ENCODE measurements at places on chromosomes 5 and 9.
A peak's percentile ranks its signal among the peaks of the same experiment; 100 is the strongest.

DNA sequence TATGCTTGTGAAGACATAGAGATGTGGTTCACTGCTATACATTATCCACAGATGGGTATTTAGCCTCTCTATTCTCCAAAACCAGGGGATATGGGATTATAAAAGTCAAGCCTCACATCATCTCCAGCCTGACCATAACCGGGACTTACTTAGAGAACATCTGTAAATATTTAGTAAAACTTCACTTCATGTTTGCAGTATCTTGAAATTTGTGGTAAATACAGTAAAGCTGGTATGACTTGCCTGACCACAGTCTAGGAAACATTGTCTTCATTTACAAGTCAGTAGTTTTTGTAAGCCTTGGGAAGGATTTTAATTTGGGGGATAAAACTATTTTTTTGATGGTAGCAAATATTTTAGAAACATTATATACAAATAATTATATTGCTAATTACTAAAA, 64.2 kb downstream of the MAST4 start:
- no peak for DNase-seq

DNA sequence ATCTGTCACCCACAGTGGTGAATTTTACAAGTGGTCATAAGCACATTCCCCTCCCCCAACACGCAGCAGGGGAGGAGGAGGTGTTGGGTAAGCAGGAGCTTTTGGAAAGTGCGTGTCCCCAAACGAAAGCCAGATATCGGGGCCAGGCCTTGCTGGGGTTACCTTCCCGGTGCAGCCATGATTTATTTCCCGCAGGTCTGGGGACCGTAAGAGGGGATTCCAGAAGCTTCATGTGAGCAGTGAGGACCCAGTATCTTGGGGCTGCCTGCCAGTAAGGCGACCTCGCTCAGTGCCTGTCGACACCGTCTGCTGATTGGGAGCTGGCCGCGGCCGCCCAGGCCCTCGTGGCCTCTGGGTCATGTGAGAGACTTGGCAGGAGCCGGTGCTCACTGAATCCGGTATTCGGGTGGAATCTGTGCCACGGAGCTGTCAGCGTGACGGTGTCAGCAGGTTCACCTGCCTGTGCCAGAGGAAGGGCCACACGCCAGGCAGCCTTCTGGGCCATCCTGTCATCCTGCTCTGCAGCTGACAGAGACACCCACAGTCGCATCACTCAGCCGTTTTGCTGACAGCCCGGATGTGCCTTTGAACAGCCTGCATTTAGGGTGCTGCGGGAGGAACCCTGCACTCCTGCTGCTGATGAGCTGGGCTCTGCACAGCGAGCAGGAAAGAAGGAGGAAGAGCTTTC, 37.3 kb downstream of the SEC61B start:
- peak; percentile 86 for DNase-seq

DNA sequence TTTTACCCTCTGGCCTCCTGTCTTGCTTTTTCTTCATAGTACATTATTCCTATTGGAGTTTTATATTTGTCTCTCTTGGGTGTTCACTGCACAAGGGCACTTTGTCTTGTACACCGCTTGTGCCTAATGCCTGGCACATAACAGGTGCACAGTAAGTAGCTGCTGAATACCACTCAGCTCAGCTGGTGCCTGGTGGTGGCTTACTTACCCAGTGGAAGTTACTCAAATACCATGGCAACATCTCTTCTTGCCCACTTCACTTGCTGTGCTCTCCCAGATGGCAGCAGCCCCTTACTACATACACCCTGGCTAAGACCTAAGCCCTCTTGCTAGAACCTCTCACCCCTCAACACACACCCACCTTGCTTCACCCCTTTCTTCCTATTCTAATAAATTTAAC, 11.3 kb upstream of the SKP1 start:
- no peak for DNase-seq

- no peak for DNase-seq
Measured at GRCh38 chr5:93591323-93591945, 8.4 kb downstream of the NR2F1 start.

GRCh38 chr5:59528202-59528862, 365.2 kb downstream of the PDE4D start:
- DNase-seq, result no peak

DNA sequence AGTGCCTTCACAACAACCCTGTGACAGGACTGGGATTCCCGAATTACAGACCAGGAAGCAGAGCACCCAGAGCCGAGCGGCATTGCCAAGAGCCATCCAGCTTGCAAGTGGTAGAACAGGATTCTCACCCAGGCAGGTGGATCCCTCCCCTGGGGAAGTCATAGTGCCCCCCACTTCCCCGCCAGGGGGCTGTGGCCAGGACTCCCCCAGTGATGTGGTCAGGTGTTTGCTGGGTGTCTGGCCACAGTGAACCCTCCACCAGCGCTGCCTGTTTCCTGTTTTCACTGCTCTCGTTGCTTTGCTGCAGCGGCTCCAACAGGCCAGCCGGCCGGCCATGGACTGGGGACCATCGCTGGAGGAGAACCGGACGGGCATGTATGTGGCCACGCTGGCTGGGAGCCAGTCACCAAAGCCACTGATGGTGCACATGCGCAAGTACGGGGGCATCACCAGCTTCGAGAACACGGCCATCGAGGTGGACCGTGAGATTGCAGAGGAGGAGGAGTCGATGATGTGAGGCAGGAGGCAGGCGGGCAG, 19.3 kb downstream of the SLC6A7 start:
- DNase-seq, result no peak

DNA sequence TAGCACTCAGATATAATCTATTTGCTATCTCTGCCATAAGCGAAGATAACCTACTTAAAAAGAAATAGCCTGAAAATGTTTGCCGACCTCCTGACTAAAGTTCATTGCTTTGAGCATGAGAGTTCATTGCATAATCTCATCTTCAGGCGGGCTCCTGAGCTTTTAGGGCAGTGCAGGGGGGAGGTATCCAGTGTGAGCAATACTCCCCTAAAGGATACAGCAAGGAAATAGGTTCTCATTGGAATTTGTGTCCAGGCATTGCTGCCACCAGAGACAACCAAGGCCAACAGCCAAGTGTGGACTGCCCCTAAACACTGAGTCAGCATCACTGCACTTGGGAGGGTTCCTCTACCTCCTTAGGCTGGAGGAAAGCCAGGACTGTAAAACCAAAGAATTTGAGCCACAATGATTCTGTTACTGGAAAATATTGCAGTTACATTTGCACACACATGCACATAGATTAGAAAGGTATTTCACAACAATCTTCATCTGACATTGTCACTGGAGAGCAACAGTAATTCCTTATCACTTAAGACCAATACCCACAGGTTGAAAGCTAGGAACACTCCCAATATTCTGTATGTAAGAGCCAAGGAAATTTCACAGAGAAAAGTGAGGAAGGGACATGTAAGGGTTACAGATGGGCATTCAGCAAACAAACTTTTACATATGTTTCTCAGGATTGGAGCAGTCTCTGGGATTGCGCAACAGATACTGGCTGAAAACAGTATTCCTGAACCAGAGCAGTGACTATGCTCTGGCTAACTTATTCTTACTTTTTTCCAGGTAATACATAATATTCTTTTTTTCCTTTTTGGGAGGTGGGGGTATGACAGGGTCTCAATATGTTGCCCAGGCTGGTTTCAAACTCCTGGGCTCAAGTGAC, 98.6 kb upstream of the TLE1 start:
- DNase-seq, result no peak

DNA sequence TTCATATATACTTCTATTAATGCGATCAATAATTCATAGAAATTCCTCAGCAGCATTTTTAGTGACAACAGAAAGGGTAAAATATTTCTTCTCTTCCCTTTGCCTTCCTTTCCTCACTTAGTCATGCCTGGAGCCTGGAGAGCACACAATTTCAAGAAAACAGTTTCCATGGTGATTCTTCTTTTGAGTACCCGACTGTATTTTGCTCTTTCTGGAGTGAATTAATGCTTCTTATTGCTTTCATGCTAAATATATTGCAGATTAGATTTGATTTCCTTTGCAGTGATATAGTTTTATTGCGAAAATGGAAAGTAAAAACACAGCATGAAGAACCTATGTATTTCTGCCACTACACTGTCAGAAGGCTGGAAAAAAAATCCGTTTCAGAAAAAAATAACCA, 153.5 kb downstream of the PPP2R2B start:
- DNase-seq, result no peak

DNA sequence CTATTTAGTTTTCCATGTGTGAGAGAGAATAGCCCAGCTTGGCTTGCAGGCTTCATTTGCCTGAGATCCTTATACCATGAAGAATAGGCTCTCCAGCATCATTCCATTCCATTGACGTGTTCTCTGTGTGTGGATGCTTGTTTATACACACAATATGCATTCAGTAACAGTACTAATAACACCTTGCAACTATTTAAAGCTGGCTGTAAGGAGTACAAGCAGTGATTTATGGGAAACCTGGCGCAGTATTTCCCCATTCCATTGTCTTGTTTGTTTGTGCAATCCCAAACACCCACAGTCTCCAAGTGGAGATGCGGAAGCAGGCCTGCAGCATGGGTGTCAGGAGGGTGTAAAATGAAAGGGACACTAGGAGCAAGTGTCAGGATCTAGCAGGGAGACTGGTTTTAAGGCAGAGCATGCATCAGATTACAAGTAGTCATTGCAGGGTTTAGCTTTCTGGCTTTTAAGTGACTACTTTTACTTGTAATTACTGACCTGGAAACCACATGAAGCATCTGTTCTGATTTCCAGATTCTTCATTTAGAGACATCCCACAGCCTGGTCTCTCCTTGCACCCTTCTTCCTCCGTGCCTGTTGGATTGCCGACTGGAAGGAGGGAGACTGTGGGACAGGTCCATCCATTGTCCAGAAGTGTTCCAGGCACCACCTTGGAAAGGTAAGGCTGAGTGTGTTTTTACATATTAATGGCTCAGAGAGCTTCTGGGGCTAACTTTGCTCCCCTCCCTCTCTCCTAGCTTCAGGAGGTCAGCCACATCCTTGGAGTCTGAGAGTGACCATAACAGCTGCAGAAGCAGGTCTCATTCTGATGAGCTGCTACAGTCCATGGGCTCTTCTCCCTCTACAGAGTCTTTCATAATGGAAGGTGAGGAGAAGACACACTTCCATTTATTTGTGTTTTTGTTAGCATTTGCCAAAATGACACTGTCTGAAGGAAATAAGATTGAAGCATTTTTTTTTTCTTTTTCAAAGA, 241.6 kb downstream of the ARHGEF28 start:
- no peak for DNase-seq

DNA sequence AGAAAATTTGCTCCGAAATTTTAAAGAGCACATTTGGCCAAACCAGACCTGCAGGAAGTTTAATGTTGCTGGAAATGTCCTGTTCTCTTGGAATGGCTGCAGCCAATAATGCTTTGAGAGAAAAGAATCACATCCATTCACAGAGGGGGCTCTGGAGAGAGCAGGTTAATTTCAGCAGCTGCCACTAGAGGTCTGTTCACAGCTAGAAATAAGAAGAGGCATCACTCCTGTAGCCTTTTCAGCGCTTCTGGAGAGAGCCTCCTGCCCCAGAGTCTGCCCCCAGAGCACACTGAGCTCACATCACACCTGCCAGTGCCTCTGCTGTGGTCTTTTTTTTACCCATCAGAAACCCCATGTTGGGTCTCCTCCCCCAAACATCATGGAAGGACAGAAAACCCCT, 124.8 kb upstream of the RAD23B start:
- DNase-seq, result no peak

GRCh38 chr5:157085930-157086329, 22.9 kb downstream of the HAVCR2 start:
- no peak for DNase-seq

DNA sequence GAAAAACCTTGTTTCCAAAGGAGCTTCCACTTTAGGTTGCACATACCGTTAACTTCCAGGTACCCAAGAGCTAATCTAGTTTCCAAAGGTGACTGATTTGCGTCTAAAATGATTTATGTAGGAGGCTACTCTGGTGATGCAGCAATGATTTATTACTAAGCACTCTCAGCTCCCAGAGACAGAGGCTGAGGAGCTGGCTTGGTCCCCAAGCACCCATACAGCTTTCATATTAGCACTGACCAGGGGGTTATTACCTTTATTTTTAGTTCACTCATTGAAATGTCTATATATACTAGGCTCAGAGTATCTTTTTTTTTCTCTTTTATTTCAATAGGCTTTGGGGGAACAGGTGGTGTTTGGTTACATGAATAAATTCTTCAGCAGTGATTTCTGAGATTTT, 91.2 kb upstream of the EQTN start:
- DNase-seq, result no peak

DNA sequence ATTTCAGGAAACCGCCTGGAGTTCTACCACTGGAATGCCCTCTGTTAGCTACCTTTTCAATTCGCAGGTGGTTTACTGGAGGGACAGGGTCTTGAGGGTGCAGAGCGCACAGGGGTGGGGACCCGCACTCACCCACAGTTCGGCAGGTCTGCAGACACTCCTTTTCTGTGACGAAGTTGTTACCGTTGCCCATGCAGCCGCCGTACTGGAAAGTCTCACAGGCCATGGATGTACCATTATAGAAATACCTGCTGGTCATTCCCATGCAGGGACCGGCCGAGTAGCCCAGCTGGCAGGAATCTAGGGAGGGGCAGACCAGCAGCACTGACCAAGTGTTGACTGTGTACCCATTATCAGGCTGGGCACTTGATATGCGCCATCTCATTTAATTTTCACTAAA, 16.8 kb downstream of the AMBP start:
- DNase-seq, result no peak

GRCh38 chr5:68381909-68382308, 166.4 kb downstream of the PIK3R1 start:
- no peak for DNase-seq

DNA sequence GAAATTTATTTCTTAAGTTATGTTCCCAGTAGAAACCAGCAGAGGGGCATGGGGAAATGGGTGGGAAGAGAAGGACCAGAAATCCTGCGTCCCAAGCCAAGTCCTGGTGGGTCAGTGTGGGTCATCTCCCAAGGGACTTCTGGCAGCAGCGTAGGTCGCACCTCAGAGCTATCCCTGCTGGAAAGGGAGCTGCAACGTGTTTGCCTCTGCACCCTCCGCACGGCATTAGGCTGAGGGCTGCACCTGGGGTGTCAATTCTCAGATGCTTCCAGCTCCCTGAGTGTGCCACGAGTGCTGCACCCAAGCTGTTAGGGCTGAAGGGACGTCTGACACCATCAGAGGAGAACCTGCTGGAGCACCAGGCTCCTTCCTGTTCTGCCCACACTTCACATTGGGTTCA, 182.8 kb downstream of the CACNA1B start:
- peak; percentile 21 for DNase-seq

DNA sequence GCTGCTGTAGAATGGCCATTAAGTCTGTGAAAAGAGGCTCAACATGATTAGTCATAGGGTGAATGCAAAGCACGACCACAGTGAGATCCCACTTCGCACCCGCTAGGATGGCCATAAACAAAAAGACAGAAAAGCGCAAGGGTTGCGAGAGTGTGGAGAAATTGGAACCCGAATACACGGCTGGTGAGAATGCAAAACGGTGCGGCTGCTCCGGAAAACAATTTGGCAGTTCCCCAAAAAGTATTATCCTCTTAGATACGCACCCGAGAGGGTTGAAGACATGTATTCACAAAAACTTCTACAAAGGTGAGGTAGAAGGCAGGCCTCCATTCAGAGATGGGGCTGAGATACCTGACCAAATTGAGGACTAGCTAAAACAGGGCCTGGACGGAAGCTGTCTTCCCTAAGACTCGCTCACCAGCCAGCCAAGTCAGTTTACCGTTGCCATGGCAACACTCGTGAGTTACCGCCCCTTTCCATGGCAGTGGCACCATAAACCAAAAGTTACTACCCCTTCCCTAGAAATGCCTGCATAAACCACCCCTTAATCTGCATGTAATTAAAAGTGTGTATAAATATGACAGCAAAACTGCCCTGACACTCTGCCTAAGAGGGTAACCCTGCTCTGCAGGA, 726 bp upstream of the PSMB7 start:
- no peak for DNase-seq

Measured in dorsolateral prefrontal cortex (tissue), 122 donors.